ENCODE measurements at places on chromosomes 3 and 15.
A peak's percentile ranks its signal among the peaks of the same experiment; 100 is the strongest.

GRCh38 chr3:152225201-152225600, 43.5 kb upstream of the MBNL1 start:
- no peak for DNase-seq

DNA sequence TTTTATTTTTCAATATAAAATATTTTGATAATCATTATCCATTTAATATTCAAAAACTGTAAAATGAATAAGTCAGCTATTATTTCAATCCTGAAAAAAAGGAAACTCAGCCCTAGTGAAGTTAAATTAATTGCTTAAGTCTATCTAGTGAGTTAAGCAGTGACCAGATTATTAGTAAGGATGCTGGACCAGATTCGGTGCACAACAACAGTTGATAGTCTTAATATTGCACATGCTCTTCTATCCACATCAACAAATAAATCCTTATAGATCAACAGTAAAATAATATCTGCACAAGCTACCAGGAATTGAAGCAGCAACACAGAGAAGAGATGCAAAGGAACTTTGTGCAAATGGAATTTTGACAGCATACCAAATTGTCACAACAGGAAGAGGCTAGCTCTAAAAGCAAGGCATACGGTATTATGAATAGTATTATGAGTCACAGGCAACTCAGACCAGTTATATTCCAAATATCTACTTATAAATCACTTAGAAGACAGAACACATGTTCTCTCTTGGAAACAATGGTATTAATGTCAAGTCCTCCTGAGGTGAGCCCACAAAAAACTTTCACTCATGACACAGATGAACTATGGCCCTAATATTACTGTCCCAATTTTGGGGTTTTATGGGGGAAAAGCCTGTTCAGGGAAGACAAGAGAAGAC, 24.9 kb downstream of the VPS13C start:
- no peak for DNase-seq

- no peak for DNase-seq
Measured at GRCh38 chr3:52347716-52348635, 31.9 kb downstream of the DNAH1 start.

DNA sequence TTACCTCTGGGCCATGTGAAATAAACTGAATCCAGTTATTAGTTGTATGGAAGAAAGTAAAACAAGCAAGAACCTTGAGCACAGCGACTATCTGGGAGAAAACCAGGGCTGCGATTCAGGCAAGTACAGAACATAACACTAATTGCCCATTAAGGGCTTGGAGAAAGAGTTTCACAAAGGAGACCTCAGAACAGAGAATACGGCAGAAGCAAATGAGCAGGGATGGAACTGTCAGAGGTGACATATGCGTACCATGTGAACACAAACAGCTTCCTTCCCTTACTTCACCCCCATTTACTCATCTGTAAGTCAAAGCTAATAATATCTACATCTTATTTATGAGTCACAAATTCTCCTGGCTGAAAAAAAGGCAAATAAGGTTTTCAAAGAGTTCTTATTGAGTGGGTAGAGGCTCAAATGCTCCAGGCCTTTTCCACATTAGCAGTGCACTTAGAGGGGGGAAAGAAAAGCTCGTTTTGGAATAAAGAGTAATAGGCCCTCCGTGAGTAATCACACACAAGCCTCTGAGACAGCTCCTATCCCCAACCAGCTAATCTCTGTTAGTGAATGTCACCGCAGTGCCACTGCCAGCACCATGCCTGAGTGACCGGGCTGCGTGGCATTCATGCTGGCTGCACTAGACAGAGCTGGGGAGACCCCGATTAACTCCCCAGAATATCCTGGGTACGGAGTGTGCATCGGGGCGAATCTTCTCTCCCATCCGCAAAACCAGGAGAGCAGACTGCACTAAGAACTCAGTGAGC, 2.6 kb downstream of the PCSK6 start:
- DNase-seq = no peak

DNA sequence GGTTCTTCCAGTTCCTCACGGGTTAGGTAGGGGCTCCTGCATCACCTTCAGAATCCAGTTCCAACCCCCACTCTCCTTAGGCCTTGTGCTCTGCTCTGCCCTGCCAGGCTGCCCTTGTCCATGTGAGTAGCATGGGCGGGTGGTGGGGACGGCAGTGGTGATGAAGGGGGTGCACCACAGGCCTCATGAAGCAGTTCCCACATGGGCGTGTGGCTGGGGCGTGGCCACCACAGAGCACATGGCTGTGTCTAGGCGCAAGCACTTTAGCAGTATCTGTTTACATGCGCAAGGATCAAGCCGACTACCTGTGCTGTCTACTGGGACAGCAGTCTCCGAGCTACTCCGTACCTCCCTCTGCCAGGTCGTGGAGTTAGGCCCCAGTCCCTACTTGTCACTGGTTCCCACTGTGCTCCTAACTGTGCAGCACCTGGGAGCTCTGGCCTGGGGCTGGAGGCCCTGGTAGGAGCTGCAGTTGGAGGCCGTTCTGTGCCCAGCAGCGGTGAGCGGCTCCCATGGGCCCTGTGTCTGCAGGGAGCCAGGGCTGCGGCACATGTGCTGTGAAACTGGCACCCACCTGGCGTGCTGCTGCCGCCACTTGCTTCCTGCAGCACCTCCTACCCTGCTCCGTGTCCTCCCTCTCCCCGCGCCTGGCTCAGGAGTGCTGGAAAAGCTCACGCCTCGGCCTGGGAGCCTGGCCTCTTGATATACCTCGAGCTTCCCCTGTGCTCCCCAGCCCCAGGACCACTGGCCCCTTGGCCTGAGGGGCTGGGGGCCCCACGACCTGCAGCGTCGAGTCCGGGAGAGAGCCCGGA, 53.5 kb downstream of the PLXNA1 start:
- no peak for DNase-seq

DNA sequence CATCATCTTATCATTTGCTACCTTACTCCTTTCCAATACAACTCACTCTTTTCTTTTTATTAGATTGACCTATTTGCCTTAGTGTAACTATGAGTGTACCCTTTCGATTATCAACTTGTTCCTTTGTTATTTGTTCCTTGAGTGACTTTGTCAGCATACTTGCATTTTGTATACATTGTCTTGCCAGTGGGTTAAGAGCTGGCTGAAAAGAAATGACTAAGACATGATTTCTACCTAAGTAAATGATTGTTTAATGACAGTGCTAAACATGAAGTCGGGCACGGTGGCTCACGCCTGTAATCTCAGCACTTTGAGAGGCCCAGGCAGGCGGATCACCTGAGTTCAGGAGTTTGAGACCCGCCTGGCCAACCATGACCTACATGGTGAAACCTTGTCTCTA, 1042.3 kb downstream of the TBL1XR1 start:
- no peak for DNase-seq

GRCh38 chr3:24185738-24186384, 240.8 kb downstream of the NR1D2 start:
- DNase-seq = peak; percentile 40

DNA sequence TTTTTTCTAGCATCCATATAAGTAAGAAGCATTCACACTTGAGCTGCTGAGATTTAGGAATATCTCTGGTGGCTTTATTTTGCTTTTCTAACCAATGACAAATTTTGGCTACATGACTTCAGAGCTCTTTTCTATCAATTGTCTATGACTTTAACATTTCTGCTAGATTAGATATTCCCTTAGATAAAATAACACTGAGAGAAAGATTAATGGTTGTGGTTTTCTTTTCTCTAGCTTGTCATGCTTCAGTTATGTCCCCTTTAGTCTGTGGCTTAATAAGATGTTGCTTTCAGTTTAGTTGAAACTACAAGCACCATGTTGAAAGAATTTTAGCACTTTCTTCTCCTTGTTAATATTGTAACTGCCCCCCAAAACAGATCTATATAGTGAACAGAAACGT, 665.6 kb upstream of the CCDC54 start:
- no peak for DNase-seq

GRCh38 chr3:134059035-134059601, 29.4 kb upstream of the SLCO2A1 start:
- DNase-seq = no peak
